Stimulated activated CD4-positive, alpha-beta T cell treated with anti-CD3 and anti-CD28 coated beads, Interleukin-1b, Interleukin-23, amount 100 ng/mL, for 4 hours (primary cell): ENCODE measurements at places on chromosomes 4 and X.

DNA sequence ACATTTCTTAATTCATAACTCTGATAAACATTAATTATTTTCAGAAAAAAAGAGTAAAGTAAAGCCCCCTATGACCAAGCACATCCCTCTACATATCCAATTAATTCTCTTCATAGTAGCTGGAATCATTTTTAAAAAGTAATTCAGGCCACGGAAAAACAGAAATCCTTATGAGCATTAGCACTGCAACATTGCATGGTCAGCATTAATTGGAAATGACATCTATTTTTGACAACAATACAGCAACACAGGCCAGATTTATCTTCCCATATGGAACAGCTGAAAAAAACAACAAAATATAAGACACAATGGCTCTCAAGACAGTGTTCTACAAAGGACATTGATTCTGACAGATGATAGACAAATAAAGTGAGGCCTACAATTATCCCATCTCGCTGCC, 236.6 kb downstream of the TMA16 start:
- no peak for DNase-seq

DNA sequence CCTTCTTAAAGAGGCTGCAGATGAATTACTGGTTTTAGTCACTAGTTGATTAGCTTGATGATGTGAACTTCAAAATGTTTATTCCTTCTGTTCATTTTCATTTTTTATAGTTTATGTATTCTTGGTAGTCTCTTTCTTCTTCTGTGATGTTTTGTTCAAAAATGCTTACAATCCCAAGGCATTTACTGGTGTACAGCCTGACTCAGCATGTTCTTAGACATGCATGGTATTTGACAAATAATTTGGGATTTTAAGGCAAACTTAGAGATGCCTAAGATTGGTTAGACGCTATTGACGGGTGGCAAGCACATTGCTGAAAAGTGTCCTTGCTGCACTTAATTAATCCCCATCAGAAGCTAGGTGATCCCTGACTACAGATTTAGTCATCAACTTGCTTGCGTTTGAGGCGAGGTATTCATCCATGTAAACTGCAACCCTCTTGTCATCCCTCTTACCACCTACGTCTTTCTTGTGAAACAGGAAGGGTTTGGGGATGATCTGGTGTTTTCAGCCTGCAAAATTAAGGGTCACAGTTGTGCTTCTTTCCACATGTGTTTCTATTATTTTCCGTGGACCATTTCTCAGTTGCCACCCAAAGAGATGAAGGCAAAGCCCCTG, 331.8 kb downstream of the DKK2 start:
- no peak for DNase-seq

DNA sequence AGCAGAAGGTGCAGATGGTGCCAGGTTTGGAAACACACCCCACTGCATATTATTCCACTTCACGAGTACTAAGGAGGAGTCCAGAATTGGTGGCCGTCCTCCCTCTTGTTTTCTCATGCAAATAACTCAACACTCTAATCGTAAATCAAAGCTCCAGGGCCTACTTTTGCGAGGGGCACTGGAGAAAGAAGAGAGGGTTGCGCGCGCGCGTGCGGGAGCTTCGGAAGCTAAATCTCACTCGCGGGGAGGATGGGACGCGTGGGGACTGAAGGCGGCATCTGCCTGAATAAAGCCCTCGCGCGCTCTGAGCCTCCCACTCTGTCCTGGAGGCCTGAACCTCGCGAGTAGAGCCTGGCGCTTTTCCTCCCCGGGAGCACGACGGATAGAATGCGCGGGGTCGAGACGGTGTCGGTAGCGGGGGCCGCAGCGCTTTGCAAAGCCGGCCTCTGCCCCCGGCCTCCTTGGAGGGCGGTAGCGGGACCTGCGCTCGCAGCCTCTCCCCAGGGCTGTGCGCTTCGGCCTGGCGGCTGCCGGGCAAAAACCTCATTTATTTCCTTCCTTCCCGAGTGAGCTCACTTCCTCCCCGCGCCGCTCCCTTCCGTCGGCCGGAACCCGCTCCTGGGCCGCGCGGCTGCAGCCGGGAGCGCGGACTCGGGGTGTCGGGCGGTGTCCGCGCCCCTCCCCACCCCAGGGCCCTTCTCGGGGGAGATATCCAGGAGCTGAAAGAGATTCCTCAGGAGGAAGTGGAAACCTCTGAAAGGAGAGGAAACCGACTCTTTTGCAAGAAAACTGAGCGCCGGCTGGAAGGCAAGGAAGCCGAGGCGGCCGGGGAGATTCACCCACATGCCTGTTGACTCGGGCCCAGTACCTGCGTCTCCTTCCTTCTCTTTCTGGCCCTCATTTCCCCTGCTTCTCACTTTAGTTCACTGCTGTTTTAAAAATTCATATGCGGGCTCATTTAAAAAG, 20.7 kb downstream of the HAND2 start:
- no peak for DNase-seq

- no peak for DNase-seq
These were observed 8.8 kb downstream of the ADH5 start for GRCh38 chr4:99079625-99080295.

DNA sequence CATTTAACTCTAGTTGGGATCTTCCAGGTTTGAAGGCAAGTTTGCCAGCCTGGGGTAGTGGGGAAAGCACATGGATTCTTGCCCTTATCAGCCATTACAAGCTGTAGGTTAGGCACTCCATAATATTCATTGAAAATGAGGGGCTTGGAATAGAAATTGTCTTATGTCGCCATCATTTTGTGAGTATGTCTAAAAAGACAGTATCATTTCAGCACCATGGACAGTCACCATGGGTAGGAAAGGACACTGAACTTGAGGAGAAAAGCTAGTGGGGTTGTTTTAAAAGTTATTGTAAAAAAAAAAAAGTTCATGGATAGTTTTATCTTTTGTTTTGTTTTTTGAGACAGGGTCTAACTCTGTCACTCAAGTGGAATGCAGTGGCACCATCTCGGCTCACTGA, 356.1 kb downstream of the HNRNPD start:
- DNase-seq: no peak

- no peak for DNase-seq
These were observed 15.4 kb upstream of the PRRG3 start for GRCh38 chrX:151679798-151680402.

GRCh38 chrX:51281758-51282318, 50.8 kb upstream of the NUDT10 start:
- no peak for DNase-seq
